Naive thymus-derived CD8-positive, alpha-beta T cell (primary cell): ENCODE measurements at places on chromosomes 2 and 18. TPM values are rescaled to one million over a fixed set of nuclear protein-coding genes. Genes with fewer than 3 reads are reported as not detected.
A peak's percentile ranks its signal among the peaks of the same experiment; 100 is the strongest.

DNA sequence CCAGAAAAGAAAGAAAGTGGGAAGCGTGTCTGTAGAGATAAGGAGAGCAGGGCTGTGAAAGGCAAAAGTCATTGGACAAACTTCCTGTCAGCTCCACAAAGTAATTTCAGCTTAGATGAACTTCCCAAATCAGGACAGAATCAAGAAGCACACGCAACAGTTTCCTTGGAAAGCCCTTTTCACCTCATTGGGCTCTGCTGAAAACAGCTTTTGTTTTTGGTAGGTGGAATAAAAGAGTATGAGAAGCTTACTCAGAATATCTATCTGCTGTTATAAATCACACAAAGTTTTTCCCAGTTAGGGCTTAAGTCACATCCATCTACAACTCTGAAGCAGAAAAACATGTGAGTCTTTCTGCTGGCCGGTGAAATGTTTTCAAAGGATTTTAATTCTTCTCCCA lies 42.4 kb upstream of the EFEMP1 start:
- no peak overlapping the region for H3K4me3 ChIP-seq
- no peaks in the 10 kb centered on the region for H3K36me3 ChIP-seq
- peaks cover 26% of the 10 kb centered on the region for H3K27me3 ChIP-seq
- no peaks in the 10 kb centered on the region for H3K4me1 ChIP-seq

DNA sequence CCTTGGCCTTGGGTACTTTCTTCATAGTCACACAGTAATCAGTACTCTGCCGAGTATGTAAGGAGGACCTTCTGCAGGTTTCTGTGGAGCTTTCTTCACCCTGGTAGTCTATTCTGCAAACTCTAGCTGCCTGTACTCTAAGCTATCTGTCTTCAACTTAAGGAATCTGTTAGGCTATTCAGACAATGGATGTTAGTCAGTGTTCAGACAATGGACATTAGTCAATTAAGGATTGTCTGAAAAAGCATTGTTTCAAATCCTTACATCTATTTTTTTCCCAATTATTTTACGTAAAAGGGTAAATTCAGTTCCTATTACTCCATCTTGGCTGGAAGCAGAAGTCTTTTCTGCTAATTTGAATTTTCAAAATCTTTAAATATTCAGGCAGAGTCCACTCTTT lies 75.7 kb downstream of the WDR7 start:
- peaks cover 2% of the 10 kb centered on the region for H3K4me1 ChIP-seq
- no peak overlapping the region for H3K4me3 ChIP-seq
- DNase-seq = no peak
- no peaks in the 10 kb centered on the region for H3K27me3 ChIP-seq
- peaks cover 58% of the 10 kb centered on the region for H3K36me3 ChIP-seq

- H3K4me1 ChIP-seq = no peaks in the 10 kb centered on the region
- no peak for DNase-seq
- H3K27me3 ChIP-seq = no peaks in the 10 kb centered on the region
- no peak overlapping the region for H3K27ac ChIP-seq
- no peaks in the 10 kb centered on the region for H3K36me3 ChIP-seq
Measured at GRCh38 chr2:76318848-76319360, 608.2 kb upstream of the GCFC2 start.

DNA sequence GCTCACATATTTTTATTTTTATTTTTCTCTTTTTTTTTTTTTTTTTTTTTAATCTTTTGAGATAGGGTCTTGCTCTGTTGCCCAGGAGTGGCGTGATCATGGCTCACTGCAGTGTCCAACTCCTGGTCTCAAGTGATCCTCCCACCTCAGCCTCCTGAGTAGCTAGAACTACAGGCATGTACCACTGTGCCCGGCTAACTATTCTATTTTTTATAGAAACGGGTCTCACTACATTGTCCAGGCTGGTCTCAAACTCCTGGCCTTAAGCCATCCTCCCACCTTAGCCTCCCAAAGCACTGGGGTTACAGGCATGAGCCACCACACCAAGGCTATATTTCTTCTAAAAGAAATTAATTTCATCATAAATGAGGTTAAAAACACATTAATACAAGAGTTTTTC lies 45.9 kb downstream of the PTRHD1 start:
- H3K4me1 ChIP-seq = peaks cover 12% of the 10 kb centered on the region
- no peak overlapping the region for H3K4me3 ChIP-seq
- DNase-seq = no peak
- H3K27ac ChIP-seq = no peak overlapping the region

- H3K36me3 ChIP-seq = peaks cover 10% of the 10 kb centered on the region
- peaks cover 3% of the 10 kb centered on the region for H3K4me1 ChIP-seq
- no peak overlapping the region for H3K27ac ChIP-seq
- H3K27me3 ChIP-seq = peaks cover 3% of the 10 kb centered on the region
Measured at GRCh38 chr2:119704670-119705120, 25.7 kb downstream of the TMEM177 start.

DNA sequence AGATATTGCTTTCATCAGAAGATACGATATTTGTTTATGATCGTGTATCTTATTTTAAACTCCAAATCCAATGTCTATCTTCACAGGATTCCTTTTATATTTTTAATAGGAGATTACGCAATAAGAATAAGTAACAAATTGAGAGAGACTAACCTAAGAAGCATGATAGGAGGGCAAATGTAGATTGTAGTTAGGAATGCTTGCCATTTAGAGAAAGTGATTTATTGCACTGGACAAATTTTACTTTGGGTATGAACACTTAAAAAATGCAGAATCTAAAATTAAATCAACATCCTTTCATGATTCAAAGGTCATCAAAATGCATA lies 563.4 kb upstream of the POU3F3 start:
- no peaks in the 10 kb centered on the region for H3K27me3 ChIP-seq
- no peak overlapping the region for H3K4me3 ChIP-seq
- no peaks in the 10 kb centered on the region for H3K36me3 ChIP-seq
- DNase-seq = no peak
- no peaks in the 10 kb centered on the region for H3K4me1 ChIP-seq
- no peak overlapping the region for H3K27ac ChIP-seq

TMEFF2 gene
- total RNA-seq = not detected

GRCh38 chr2:237563816-237564215 lies 2.6 kb upstream of the PRLH start:
- H3K27me3 ChIP-seq = peaks cover 3% of the 10 kb centered on the region
- H3K4me1 ChIP-seq = no peaks in the 10 kb centered on the region
- no peak overlapping the region for H3K27ac ChIP-seq
- H3K36me3 ChIP-seq = no peaks in the 10 kb centered on the region
- H3K4me3 ChIP-seq = no peak overlapping the region

GRCh38 chr2:161233858-161234431 lies 73.7 kb downstream of the TANK start:
- peaks cover 17% of the 10 kb centered on the region for H3K4me1 ChIP-seq
- peaks cover 11% of the 10 kb centered on the region for H3K36me3 ChIP-seq
- no peak overlapping the region for H3K4me3 ChIP-seq
- no peak overlapping the region for H3K27ac ChIP-seq

DNA sequence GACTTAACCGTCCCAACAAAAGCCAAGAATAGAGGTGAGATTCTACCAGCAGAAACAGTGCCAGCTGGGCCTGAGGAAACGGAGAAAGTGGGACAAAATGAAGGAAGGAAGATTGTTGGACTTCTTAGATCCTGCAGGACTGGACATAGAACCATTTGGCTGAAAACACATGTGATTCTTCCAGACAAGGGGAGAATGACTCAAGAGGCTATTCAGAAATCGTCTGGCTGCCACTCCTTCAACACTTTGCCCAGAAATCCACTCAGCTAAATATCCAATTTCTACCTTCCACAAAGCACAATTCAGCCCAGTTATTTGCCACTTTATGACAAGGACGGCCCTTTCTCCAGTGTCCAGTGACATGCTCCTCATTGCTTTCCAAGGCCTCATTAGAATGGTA lies 61.6 kb downstream of the SNORC start:
- H3K27ac ChIP-seq = no peak overlapping the region
- H3K36me3 ChIP-seq = no peaks in the 10 kb centered on the region
- no peak for DNase-seq
- H3K27me3 ChIP-seq = peaks cover 45% of the 10 kb centered on the region
- H3K4me3 ChIP-seq = no peak overlapping the region

DNA sequence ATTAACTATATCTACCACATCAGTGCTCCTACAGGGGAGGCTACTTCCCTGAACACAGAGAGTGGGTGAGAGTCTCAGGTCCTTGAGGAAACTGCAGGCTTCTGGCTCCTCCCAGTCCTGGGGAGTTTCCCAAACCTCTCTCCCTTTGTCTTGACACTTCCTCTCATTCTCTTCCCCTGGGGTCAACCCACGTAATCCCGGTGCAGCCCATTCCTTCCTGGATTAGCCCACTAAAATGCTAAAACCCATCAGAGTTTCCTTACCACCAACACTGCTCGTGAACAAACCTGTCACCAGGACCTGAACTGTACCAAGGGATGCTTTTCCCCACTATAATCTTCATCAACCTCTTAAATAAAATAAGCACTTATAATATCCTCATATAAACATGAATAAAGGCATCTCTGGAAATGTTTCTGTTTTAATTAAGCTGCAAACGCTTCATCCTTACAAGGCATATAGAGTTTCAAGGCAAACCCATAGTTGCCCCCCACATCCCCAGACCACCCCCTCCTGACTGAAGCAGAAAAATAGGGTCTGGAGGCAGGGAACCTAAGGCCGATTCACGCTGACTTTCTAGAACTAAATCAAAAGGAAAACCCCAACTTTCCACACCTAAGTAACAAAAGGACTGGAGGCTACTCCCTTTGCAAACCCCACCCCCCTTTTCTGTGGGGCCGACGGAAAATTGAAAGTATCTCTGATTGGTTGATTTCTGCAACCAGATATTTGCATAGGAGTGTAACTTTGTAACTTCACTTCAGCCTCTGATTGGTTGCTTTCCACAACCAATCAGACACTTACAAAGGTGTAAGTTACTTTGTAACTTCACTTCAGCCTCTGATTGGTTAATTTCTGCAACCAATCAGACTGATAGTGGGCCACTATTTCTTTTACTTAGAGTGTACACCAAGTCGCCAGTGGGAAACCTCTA lies 19.0 kb downstream of the TMSB10 start:
- peak overlapping the region; percentile 92 for H3K27ac ChIP-seq
- H3K36me3 ChIP-seq = no peaks in the 10 kb centered on the region
- DNase-seq = peak; percentile 49
- H3K4me1 ChIP-seq = peaks cover 33% of the 10 kb centered on the region
- H3K4me3 ChIP-seq = peak overlapping the region; percentile 52
- no peaks in the 10 kb centered on the region for H3K27me3 ChIP-seq

KCNS3 gene
- not detected for total RNA-seq

GRCh38 chr2:126686841-126687485 lies 31.0 kb downstream of the GYPC start:
- DNase-seq = no peak
- peak overlapping the region; percentile 91 for H3K27ac ChIP-seq
- H3K27me3 ChIP-seq = no peaks in the 10 kb centered on the region
- H3K4me1 ChIP-seq = peaks cover 74% of the 10 kb centered on the region

GRCh38 chr18:399631-400135 lies 100.8 kb downstream of the COLEC12 start:
- H3K27me3 ChIP-seq = peaks cover 15% of the 10 kb centered on the region
- H3K27ac ChIP-seq = no peak overlapping the region
- H3K36me3 ChIP-seq = no peaks in the 10 kb centered on the region
- H3K4me3 ChIP-seq = no peak overlapping the region

DNA sequence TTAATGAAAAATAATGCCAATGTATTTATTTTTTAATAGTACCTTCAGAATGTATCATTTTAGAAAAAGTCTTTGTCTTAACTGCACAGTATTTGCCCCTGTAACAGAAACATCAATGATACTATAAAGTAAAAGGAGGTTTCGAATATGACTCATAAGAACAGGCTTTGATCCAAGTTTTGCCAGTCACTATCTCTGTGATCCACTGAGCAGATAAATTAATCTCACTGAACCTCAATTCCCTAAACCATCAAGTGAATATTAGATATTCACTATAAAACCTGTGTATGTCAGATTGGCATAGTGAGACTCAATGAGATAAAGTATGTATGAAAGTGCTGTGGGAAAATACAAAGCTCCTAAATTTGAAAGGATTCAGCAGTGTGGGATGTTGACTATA lies 292.1 kb downstream of the EXOC6B start:
- H3K4me1 ChIP-seq = no peaks in the 10 kb centered on the region
- no peak overlapping the region for H3K4me3 ChIP-seq
- no peaks in the 10 kb centered on the region for H3K27me3 ChIP-seq
- no peak for DNase-seq

TBC1D8 gene
- total RNA-seq = 2.6 TPM

DNA sequence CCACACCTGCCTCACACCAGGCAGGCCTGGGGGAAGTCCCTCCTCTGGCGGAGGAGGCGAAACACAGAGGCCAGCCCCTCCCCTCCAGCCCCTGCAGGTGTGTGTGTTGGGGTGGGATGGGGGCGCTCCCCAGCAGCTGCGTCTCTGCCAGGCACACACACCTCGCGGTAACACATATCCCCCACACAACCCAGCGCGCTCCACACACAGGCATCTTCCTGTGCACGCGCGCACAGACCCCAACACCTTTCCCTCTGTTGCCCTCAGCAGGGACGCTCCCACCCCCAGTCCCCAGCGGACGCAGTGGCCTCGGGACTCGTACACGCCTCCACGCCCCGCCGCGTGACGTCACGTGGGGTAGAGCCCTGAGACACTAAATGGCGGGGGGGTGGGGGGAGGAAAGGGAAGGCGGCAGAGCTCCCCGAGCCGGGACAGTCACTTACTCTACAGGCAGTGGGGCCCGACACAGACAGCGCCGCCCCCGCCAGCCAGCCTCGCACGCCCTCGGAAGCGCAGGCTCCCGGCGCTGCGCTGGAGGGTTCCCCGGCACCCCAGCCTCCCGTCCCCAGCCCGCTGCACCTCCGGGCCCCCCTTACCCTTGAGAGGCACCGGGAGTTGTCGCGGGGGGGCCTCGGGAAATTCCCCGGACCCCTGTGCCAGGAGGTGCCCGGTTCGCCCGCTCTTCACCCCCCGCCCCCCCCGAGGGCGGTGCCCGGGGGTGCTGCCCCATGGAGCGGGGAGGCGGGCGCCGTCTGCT lies at the start of gene WNT10A:
WNT10A (plus strand) TSS at position 751 of the 757 bp plus-strand sequence. CDS start 144 bp downstream, outside the sequence.
- H3K27ac ChIP-seq = peak within 1 kb of the TSS; percentile 89
- DNase-seq = peak; percentile 71
- peaks cover 11% of the 10 kb centered on the region for H3K27me3 ChIP-seq
- H3K4me1 ChIP-seq = peaks cover 58% of the 10 kb centered on the region
- no peaks in the 10 kb centered on the region for H3K36me3 ChIP-seq
- peak within 1 kb of the TSS; percentile 87 for H3K4me3 ChIP-seq

DNA sequence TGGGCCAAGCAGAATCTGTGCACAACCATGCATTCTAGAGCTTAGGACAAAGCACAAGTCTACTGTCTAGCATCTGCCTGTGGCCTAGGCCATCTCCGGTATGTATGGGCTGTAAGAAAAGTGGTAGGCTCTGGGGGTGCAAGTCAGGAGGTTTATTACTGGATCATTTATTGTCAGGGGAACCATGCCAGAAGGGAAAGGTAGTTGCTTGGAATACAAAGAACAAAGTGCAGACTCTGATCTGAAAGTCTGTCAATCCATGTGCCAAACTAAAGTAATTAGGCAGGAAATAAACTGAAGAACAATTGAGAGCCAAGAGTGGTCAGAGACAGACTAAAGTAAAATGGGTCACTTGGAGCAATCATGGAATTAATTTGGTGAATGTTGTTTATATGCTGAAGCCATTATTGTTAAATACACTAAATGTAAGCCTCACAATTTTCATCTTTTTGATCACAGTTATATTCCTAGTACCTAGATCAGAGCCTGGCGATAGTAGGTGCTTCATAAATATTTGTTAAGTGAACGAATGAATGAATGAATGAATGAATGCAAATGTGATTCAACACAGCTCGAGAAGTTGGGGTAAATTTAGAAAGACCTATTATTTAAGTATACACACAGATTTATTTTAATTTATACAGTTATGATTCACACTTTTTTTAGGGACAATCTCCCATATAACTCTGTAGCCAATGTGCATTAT lies 260.7 kb upstream of the STON1 start:
- no peak for DNase-seq
- H3K27ac ChIP-seq = no peak overlapping the region
- no peak overlapping the region for H3K4me3 ChIP-seq
- H3K27me3 ChIP-seq = no peaks in the 10 kb centered on the region
- H3K36me3 ChIP-seq = no peaks in the 10 kb centered on the region
